ENCODE measurements at places on chromosomes 6 and 20.

DNA sequence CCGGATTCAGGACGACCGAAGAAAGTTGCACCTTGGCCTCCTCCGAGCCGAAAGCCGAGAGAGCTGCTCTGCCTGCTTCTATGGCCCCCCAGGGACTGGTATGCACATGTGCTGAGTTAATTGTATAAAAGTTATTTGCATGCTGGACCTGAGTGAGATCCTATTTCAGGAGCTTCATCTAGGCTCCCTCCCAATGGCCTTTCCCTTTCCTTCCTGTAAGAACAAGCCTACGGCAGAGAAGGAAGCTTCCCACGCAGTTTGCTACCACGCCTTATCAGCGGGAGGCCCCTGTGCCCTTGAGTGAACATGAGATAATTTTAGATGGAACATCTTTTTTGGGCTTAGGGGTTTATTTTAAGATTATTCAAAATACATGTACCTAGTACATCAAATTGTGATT is 65.9 kb downstream of the RIN2 start:
- DNase-seq, result no peak

- DNase-seq, result no peak
Observed at GRCh38 chr20:8527998-8528723, 396.1 kb downstream of the PLCB1 start.

DNA sequence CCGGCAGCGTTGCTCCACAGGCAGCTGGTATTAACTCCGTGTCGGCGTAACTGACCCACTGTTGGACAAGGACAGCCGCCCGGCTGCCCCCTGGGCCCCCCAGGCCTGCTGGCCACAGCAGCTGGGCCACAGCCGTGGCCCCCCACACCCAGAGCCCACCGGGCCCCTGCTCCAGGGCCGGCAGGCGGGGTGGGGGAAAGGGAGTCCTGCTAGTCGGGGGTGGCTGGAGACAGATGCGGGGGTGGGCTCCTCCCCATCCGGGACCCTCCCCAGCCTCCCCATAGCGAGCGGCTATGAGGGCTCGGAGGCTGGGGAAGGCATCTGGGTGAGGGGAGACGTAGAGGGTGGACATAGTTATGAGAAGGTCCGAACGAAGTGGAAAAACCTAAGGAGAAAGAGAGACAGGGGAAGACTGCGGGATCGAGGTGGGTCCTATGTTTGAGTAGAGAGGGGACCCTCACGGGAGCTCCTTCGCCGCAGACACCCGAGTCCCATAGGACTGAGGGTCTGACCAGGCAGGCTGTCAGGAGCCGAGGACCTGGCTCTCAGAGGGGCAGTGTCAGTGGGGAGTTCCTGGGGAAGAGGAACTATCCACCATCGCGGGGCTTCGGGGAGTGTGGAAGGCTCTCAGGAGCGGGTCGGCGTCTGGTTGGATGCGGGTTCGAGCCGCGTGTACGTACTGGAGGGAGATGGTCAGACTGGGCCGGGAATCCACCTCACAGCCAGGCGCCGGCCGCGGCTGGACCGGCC is 511 bp downstream of the VARS1 start:
- peak; percentile 57 for DNase-seq

DNA sequence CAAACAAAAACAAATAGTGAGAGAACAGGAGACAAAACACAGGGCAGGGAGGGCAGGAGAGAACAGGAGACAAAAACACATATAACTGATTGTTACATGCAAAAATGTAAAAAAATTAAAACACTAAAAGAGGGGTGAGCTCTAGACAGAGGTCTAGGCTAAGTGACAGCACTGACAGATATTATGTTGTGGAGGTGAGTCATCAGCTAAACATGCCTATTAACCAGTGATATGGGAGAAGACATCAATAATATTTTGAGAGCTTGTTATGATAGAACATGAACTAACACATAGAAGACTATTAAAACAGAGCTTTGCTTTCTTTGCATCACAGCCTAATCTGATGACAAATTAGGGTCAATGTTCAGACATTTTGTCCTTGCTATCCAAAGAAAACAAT is 972.7 kb downstream of the PRIM2 start:
- no peak for DNase-seq

GRCh38 chr6:131005439-131006016 is 57.5 kb downstream of the EPB41L2 start:
- no peak for DNase-seq

DNA sequence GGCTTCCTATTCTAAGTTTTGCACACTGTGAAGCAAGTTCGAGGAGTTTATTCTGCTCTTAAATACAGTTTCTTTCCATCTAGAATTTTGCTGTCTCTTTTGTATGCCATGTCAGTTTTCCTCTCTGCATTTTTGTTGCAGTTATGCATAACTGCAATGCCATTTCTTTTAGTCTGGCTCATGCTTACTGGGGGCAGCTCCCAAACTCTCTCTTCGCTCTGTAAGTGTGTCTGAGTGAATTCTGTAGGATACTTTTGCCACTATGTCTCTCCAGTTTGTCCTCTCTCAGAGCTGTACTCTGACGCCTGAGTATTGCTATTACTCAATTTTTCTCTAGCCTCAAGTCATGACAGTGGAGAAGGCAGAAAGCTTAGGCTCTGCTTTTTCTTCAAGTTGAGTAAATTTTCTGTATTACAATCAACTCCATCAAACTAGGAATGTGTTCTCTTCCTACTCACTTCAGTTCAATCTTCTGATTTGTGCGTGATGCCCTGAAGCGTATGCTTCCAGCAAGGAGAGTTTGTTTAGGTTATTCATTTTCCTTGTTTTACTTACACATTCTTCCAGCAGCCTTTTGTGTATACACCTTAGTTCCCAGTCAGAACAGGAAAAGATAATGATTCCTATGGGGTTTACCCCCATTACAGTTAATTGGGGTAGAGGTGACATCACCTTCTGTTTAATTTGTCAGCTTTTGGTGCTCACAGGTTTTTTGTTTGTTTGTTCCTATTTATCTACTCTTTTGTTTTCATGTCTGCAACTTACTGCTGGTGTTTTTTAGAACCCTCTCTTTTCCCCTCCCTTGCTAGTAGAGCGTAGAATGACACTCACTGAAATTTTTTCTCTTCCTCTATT is 430.9 kb downstream of the BCKDHB start:
- no peak for DNase-seq

DNA sequence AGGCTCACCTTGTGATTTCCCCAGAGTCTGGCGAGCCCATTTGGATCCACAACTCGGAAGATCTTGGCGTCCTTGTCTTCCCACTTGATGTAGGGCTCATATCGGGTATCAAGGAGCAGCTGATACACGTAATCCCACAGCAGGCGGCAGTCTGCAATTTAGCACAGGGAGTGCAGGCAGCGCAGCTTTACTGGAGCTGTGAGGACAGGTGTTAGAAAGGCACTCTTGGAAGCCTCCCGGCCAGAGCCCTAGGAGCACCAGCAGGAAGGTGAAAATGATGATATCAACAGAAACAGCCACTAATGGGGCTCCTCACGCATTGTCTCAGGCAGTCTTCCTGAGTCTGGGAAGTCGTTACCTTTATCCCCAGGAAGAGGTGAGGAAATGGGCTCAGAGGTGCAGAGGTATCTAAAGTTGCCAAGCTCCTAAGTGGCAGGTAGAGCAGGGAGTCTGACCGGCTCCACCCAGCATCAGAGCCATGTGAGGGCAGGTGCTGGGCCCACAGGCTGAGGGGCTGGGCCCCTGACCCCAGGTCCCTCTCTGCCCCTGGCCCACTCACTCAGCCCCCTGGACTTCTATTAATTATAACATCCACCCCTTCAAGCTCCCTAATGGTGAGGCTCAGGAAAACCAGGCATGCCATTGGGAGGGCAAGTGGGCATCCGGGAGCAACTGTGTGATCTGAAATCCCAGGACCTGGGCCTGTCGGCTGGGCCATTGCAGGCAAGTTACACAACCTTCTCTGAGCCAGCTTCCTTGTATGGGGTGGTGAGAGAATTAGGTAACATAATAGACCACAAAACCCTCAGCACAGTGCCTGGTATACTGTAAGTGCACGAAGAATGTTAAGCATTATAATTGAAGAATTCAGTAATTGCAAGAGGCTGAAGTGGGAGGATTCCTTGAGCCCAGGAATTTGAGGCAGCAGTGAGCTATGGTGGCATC is 18.3 kb downstream of the ETV7 start:
- no peak for DNase-seq

DNA sequence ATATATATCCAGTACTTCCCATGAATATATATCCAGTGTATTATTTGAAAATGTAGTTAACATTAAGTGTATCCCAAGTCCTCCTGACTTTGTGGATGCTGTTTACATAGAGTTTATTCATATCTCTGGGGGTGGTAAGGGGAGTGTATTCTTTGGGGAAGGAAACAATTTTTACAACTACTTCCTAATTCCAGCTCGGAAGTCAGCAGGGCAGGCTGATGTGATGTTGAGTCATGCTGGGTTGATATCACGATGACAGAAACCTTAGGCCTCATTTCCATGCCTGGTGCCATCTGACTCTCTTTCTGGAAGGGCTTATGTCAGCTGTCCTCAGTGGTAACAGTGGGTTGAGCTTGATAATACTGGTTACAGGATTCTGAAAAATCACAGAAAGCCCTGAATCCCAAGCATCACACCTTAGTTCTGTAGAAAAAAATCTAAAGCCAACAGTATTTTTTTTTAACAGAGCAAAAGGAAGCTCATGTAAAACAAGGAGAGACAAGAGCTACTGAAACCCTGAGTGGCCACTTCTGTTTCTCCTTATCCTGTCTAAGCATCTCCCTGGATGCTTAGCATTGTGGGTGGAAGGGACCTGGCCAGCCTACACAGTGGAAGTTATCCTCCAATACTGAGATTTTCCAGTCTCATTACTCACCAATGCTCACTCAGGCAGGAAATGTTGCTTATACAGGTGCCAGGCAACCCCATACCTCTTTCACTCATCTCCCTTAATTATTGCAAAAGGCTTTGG is 75.2 kb upstream of the IYD start:
- DNase-seq, result no peak

DNA sequence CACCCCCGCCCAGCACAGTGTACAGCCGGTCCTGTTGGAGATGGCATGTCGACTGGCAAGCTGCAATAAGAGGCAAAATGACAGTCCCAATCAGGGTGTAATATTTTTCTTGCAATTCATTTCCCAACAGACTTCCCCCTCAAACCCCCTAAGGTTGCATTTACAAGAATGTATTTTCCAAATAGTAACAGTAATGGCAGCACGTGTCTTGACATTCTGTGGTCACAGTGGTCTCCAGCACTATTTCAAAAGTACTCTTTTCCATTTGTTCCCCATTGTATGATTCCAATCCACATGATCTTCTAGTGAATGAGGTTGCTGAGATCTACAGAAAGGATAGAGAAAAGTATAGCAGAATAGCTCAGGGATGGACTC is 97.8 kb upstream of the CARMIL1 start:
- DNase-seq, result no peak

GRCh38 chr20:4811661-4812181 is 90.0 kb downstream of the PRND start:
- no peak for DNase-seq

DNA sequence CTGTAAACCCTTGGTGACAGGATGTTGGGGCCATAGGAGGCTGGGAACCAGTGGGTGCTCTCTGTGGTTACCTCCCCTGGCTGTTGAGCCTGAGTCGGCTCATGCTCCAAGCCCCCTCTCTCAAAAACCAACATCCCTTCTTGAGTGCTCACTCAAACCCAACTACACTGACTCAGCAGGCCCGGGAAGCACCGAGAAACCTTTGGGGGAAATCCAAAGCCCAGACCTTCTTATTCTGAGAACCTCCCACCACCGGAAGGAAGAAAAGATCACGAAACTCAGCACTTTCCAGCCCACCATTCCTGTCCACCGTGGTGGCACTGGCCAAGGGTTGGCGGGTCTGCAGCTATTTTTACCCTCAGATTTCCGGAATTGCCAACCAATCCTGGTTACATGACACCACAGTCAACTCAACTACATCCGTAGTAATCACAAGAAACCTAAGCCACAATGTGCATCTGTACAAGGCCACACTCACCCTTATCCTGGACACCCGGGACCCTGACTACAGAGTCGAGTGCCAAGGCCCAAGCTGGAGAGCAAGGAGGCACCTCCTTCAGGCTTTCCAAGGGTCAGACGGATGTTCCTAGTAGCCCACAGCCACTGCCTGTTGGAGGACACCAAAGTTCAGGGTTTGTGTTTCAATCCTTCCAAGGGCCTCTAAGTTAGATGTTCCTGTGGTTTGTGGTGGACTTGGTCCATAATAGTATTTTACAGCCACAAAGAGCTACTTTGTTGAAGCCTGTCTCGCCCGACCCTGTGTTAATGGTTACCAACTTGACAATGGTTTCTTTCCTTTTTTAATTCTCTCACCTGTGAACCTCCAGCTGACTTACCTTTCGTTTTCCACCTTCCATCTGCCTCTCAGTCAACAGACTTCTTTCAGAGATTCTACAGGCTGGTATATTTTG is 317.0 kb downstream of the CDC5L start:
- peak; percentile 43 for DNase-seq

GRCh38 chr6:34025861-34026260 is 120.0 kb downstream of the GRM4 start:
- no peak for DNase-seq

DNA sequence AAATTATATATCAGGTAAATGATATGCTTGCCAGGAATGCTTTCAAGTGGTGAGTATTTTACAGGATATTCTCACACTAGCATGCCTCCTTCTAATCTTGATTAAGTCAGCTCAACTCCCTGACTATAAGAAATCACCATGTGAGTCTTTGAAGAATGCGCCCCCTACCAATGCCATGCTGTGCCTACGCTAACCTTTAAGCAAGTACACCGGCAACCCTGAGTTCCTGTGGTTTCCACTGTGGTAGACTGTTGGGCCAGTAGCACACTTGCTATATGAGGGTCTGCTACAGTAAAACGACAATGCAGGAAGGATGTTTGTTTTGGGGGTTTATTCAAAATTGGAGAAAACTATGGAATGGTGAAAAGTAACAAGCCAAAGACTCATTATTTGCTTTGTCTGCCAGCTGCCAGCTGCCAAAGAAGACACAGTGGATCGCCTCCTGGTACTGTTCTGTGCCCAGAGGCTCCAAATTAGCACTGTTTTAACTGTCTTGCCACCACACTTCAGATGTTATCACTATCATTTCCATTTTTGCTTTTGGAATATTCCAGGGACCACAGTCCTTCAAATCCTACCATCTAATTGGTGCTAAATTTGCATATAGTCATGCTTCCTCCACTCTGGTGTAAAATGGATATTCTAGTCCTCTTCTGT is 333.5 kb downstream of the RNGTT start:
- DNase-seq, result no peak

GRCh38 chr6:63278916-63279315 is 40.9 kb downstream of the LGSN start:
- DNase-seq, result no peak

DNA sequence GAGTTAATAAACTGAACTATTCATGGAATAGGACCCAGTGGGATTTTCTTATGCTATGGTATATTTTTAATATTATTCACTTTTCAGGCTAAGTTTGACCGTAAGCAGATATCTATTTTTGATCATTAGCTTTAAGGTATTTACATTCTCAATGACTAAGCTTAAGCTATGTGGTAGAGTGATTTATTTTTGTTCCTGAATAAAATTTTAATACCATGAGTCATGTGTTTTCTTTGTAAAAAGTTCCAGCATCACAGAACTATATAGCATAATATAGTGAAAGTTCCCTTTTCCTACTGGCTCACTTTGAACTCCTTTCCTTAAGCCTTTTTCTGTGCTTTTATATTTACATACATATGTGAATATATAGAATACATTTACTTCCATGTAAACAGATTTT is 75.8 kb downstream of the BCKDHB start:
- no peak for DNase-seq

Measured in GM10248 (cell line).